ENCODE measurements at places on chromosomes 5 and 9.
A peak's percentile ranks its signal among the peaks of the same experiment; 100 is the strongest.

DNA sequence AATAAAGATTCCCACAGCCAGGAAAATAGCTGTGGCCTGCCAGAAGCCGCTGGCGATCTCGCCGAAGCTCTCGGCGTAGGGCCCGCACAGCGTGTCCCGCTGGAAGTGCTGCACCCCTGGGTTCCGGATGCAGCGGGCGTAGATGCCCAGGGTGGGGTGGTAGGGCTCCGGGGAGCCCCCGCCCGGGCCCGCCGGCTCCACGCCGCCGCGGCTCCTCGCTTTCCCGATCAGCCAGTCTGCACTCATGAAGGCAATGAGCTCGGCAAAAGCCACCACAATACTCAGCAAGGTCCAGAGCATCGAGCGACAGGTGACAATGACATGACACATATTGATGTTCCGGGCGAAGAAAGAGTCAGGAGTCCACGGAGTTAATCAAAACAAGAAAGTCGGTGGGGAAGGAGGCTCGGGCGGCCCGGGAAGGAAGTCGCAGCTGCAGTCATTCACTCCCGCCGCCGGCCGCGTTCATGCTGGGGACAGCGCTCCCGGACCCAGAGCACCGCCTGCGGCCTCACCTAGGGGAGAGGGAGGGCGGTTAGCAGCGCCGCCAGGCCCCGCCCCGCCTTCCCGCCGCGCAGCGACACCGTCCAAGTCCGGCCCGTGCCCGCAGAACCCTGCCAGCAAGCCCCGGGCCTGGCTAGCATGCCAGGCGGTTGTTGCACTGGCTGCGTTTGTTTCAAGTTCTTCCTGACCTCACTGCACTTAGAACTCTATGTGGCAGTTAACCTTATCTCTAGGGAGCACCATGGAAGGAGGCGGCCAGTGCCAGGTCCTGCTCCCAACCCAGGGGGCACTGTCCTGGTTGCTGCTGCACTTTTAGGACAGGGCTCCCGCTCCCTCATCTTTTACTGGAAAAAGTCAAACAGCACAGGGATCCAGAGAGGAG lies 138.4 kb downstream of the LHFPL2 start:
- DNase-seq, result peak; percentile 75

- no peak for DNase-seq
These were observed 24.8 kb downstream of the DAB2IP start for GRCh38 chr9:121675969-121676822.

- DNase-seq, result no peak
These were observed 48.5 kb downstream of the WNK2 start for GRCh38 chr9:93232388-93232960.

- no peak for DNase-seq
These were observed 376.4 kb downstream of the CHSY3 start for GRCh38 chr5:130280528-130281217.

DNA sequence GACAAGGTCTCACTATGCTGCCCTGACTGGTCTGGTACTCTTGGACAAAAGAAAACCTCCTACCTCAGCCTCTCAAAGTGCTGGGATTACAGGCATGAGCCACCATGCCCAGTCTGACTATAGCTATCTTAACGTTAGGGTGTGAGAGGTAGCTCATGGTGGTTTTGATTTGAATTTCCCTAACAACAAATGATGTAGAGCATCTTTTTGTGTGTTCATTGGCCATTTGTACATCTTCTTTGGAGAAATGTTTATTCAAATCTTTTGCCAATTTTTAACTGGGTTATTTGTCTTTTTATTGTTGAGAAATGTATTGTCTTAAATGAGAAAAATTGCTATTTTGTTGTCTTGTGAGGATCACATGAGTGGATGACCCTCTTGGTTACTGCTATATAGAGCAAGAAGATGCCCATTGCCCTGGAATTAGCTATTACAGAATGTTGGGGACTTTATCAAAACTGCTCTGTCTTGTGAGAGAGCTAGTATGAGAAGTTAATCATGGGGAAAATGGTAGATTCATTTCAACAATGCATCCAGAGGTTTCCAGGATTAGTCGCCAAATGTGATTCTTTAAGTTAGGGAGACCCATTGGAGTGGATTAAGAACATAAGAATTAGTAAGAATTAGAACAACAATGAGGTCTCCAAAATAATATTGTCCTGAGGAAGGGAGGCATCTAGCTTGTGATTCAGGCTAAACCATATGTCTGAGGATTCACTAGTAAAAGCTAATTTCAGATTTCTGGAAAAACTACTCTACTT lies 124.3 kb upstream of the MOCS2 start:
- DNase-seq, result no peak

- no peak for DNase-seq
These were observed 124.0 kb upstream of the DAP start for GRCh38 chr5:10885026-10885425.

DNA sequence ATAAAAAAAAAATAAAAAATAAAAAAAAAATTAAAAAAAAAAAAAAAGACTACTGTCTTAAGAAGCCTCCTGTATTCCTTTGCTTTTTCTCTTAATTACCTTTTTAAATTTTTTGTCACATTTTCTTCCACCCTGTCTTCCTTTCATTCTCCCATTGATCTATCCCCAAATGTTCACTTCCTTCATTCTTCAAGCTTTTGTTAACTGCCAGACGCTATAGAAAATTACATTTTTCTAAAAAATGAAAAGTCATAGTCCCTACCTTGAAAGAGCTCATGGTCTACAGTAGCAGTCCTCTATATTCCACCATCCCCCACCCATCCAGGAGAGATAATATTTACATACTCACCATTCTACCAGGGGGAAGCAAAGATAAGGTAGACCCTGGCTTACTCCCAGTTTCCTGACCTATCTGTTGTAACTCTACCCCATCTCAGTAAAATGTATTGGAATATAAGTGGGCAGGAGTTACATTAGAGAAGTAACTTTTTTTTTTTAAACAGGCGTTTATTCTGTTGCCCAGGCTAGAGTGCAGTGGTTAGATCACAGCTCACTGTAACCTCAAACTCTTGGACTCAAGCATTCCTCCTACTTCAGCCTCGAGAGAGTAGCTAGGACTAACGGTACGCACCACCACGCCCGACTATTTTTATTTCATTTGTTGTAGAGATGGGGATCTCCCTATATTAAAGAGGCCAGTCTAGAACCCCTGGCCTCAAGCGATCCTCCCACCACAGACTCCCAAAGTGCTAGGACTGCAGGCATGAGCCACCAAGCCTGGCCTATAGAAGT lies 3.8 kb upstream of the PRKAA1 start:
- DNase-seq, result no peak

GRCh38 chr9:2385746-2386145 lies 235.8 kb upstream of the VLDLR start:
- DNase-seq, result no peak

DNA sequence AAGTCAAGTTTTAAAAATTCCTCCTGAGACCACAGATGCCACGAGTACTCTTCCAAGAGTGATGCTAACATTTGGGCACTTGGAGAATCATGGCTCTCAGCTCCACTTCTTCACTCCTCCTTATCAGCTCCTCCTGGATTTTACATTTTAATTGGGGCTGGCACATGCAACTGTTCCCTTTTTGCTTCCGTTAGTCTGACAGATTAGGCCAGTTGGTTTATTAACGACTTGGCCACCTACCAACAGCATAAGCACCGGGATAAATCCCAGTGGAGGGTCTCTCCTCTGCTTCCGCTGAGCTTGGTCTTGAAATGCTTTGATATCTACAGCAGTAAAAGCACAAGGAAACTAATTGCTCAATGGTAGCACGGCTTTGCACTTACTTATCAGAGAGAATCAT lies 134.6 kb upstream of the RASEF start:
- no peak for DNase-seq

GRCh38 chr5:117204926-117205869 lies 630.6 kb upstream of the SEMA6A start:
- no peak for DNase-seq

DNA sequence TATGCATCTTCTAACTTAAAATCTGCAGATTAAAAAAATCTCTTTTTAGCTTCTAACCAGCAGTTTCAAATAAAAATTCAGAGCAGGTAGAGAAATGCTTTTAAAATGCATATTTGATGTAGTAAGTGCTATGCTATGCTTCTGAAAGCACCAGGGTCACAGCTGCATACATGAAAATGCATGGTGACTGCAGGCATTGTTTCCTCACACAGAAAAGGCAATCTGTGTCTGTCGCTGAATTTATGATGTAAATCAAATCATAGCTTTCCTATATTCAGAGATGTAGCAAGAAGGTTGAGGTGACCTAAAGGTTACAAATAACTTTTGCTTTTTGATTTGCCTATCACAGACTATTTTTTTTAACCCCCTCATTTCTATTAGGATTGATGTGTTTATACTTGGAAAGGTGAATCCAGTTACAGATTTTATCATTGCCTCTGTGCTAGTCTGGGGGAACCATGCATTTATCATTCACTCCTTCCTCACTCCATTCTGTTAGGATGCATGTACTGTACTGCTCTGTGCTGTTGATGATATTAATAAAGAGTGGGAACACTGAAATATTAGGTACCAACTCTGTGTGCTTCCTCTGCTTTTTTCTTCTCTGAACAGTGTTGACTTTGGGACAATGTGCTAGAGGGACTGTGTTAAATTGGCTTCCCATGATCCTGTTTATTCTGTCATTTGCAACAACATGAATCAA lies 65.6 kb downstream of the FOCAD start:
- DNase-seq, result no peak

GRCh38 chr5:114734238-114734637 lies 372.4 kb downstream of the KCNN2 start:
- DNase-seq, result no peak

- no peak for DNase-seq
These were observed 88.7 kb upstream of the PRRC1 start for GRCh38 chr5:127428748-127429147.

Measured in GM12892 (cell line).